ENCODE measurements at places on chromosomes 12 and 14. TPM values are rescaled to one million over a fixed set of nuclear protein-coding genes. Genes with fewer than 3 reads are reported as not detected.

EML1 gene
- 32.5 TPM for total RNA-seq

B3GNT4 gene
- total RNA-seq, result not detected

NKX2-8 gene
- total RNA-seq, result not detected

WDR20 gene
- total RNA-seq, result 22.8 TPM

PGAM5 gene
- total RNA-seq, result 23.3 TPM

AKAP3 gene
- total RNA-seq, result 5.8 TPM

KRT80 gene
- total RNA-seq, result 0.06 TPM

RFX4 gene
- total RNA-seq, result not detected

SYT1 gene
- total RNA-seq, result 0.32 TPM

- DNase-seq, result peak; percentile 35
Observed at GRCh38 chr12:87704374-87704773, 324.8 kb downstream of the C12orf50 start.

DNA sequence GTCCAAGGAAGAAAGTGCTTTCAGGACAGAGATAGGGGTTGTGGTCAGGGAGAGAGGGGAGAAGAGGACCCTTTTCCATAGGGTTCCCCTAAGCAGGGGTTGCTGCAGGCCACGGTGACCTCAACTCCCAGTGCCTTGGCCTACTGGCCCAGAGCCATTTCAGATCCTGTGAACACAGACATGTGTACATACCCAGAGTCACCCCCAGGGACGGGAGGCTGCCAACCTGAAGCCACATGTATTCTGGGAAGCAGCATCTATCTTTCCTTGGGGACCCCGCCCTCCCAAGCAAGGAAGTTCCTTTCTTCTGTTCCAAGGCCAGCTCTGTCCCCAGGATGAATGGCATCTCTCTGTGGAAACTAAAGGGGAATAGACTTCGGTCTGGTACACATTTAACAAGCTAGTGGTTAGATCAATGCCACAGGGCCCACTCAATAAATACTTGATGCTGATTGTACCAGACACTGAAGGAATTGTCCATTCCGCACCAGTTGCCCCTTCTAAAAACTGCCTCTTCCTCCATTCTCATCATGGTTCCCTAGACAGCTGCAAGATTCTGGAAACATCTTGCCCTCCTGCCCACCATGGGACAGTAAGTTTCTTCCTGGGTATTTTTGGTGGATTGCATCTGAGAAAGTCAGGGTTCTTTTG, 25.2 kb upstream of the DGLUCY start:
- no peak for DNase-seq

- DNase-seq, result no peak
Observed at GRCh38 chr14:95256002-95256775, 63.5 kb downstream of the CLMN start.

- DNase-seq, result peak; percentile 83
Observed at GRCh38 chr14:104436047-104436591, 143.4 kb upstream of the C14orf180 start.

- DNase-seq, result no peak
Observed at GRCh38 chr12:84807249-84807648, 105.3 kb downstream of the SLC6A15 start.

DNA sequence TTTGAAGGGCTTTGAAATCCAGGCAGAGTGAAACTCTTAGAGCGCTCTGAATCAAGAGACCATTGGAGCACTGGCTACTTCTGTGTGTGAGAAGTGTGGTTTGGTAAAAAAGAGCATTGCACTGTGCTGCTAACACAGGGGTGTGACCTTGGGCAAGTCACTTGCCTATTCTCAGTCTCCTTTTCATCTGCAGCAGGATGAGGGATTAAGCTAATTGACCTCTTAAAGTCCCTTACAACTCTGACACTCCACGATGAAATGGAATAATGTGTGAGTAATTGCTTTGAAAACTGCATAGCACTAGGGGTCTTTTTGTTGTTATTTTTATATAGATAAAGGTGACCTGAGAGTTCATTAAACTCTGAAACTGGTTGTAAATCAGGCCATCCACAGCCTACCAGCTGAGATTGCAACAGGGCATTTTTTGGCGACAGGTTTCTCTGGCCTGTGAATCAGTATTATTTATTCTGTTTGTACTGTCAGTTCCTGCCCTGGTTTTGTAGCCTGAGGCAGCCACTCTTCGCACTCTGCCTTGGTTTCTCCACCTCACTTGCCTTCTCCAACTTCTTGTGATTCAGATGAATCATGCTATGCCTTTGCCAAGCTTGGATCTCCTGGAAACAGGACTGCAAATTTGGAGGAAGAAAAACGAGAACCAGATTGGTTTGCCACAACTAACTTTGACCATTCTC, 159.9 kb upstream of the PARP11 start:
- DNase-seq, result no peak

DNA sequence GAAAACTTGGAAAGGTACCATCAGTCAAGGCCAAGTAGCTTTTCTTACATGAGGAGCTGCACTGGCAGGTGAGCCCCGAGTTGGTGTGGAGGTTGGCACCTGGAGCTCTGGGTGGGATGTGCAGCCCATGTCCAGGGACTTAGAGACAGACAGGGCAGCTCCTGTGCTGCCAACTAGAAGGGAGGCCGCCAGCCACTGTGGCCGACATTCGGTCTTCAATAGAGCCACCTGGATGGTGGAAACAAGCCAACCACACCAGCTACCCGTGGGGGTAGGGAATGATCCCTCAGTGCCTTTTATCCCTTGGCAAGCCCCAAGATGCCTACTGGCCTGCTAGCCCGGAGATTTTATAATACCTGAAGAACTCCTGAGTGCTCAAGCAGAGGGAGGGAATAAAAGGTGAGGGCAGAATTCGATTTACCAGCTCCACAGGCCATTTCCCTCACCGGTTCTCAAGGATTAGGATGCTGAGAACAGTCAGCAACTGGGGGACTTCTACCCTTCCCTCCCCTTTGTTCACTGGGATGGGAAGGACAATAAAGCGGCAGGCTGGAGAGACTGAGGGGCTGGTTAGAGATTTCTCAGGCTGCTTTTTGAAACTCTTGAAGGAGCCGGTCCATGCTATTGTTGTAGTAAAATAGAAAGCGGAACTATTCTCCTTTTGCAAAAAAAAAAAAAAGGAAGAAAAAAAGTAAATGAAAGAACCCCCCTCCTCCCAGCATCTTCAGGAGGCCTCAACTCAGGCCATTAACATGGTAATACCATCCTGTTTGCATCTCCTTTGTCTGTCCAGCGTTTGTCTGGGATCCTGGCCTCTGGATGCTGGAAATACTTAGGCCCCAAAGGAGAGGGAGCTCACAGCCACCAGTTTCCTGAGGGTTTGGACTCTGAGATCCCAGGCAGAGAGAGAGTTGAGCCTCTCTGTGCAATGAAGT, 321.6 kb downstream of the ZFP36L1 start:
- no peak for DNase-seq

DNA sequence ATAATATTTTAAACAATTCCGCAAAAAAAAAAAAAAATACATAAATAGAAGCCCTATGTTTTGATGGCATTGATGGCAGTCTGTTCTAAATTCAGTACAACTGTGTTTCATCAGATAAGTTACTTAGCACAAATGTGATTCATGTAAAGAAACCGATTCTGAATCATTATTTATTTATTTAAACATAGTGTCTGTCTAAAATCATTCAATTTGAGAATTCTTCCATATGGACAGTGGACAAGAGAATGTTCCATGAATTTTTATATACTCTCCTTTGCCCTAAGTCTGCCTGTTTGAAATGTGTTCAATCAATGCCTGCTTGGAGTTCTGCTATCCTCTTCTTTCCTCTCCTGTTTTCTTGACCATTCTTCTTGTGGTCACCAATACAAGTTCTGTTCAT, 126.5 kb downstream of the PDE3A start:
- DNase-seq, result no peak

DNA sequence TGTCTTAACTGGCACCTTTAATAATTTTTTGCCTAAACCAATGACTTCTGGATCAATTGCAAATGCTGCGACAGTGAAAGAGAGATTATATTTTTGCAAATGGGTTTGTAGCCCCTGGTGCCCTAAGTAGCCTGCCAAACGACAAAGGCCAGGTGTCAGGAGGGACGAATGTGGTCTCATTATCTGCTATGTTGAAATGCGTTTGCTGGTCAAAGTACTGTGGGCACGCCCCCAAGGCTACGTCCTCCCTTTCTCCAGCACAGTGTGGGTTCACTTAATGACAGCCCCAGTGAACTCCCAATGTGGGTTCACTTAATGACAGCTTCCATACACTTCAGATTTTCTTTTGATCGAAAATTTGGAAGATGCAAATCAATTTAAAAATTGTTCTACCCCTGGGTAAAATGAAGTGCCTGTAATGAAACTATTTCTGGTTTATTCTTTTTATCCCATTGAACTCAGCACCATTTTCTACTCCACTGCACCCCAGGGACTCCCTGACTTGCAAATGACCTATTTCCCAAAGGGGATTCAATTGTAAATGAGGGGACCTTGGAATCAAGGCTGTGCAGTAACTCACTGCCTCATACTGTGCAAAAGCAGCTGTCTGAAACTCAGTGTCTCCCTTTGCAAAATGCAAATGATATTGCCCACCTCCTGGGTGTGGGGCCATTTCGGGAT, 1.4 kb downstream of the SERPINA11 start:
- no peak for DNase-seq

- DNase-seq, result no peak
Observed at GRCh38 chr12:99232324-99232723, 415.2 kb upstream of the GARIN6 start.

All from right cardiac atrium (tissue), 5 donors.